Activated CD4-positive, alpha-beta memory T cell treated with anti-CD3 and anti-CD28 coated beads for 36 hours (primary cell): ENCODE measurements at places on chromosomes 3 and 15. TPM values are rescaled to one million over a fixed set of nuclear protein-coding genes. Genes with fewer than 3 reads are reported as not detected.

- no peak for DNase-seq
These were observed 252.7 kb downstream of the TJP1 start for GRCh38 chr15:29569533-29570092.

Gene TMEM207
- not detected for total RNA-seq

Gene CCDC191
- 3.5 TPM for total RNA-seq

Gene IL17RE
- total RNA-seq = 1.9 TPM

- DNase-seq = no peak
These were observed 4.6 kb upstream of the RTP2 start for GRCh38 chr3:187706971-187707370.

GRCh38 chr15:58704155-58704865, 45.2 kb downstream of the ADAM10 start:
- DNase-seq = no peak

DNA sequence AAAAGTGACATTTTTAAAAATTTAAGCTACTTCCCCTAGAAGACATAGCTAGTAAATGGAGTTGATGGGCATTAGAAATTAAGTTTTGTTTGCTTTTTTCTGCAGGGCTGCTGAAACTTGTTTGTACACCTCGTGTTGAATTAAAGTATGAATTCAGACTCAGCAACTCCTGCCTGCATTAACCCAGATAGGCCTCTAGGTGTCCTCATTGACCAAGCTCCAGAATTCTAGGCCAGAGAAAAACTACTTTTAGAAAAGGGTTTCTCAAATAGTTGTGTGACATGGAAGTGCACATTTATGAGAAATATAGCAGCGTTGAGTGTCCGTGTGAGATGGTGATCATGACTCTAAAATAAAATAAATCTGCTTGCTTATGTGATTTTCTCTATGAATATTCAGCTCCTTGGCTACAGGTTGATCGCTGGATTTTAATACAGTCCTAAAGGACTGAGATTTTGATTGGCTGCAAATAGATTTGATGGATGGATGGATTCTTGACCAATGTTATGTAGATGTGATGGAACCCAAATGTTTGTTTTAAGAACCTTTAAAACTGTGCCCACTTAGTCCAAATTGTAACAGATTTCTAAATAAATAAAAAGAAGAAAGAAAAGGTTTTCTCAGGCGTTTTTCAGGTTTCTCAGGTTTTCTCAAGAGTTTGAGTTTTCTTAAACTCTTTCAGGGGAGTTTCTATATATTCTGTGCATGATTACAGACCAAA, 39.4 kb upstream of the LMOD3 start:
- DNase-seq = peak; percentile 35

Gene SOX14
- total RNA-seq = not detected

DNA sequence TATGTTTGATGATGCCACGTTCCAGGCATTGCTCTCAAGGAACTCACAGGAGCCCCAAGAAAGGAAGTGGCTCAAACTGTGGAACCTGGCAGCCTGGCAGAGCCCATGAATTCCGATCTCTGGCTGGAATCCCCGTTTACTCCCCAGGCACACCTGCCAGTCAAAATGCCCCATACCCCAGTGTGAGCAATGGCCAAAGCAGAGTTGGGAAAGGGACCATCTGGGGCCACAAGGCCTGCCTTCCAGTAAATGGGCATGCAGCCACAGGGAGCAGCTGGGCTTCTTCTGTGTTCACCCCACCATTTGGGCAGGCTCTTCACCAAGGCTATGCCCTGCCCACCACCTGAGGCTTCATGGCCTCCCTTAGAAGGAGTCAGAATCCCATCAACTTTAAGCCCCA, 257.0 kb upstream of the GOLGA6L4 start:
- DNase-seq = no peak

- peak; percentile 33 for DNase-seq
These were observed 178.8 kb downstream of the KLHL25 start for GRCh38 chr15:85615930-85616329.

Gene TP63
- total RNA-seq = 0.52 TPM

Gene PCSK6
- 0.24 TPM for total RNA-seq

Gene GOLGA8M
- total RNA-seq = 0.46 TPM

GRCh38 chr3:111472556-111472955, 69.4 kb upstream of the CD96 start:
- no peak for DNase-seq

Gene ROPN1
- total RNA-seq = not detected

Gene SLC38A3
- total RNA-seq = not detected

GRCh38 chr3:45741742-45742460, 52.7 kb downstream of the SACM1L start:
- no peak for DNase-seq

GRCh38 chr15:80607287-80607980, 87.7 kb upstream of the ABHD17C start:
- no peak for DNase-seq

GRCh38 chr15:89167267-89168176, 53.9 kb downstream of the RLBP1 start:
- DNase-seq = peak; percentile 85

Gene LTF
- not detected for total RNA-seq

GRCh38 chr15:88049506-88049905, 207.0 kb downstream of the NTRK3 start:
- DNase-seq = no peak

Gene XRN1
- total RNA-seq = 58.4 TPM

DNA sequence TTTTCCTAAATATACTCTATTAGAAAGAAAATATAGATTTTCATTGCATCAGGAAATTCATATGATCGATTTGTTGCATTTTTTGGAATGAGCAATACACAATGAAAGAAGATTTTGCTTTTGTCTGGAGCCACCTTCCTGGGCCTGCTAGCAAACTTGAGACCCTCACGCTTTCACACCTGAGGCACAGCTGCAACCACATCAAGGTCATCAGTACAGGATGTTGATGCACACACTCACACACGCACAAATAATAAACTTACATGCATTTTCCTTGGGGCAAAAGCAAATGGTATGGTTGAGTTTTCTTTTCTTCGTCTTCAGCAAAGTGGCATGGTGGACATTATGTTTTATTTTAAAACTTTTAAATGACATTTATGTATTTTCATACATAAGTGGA, 64.8 kb upstream of the SATB1 start:
- peak; percentile 30 for DNase-seq

DNA sequence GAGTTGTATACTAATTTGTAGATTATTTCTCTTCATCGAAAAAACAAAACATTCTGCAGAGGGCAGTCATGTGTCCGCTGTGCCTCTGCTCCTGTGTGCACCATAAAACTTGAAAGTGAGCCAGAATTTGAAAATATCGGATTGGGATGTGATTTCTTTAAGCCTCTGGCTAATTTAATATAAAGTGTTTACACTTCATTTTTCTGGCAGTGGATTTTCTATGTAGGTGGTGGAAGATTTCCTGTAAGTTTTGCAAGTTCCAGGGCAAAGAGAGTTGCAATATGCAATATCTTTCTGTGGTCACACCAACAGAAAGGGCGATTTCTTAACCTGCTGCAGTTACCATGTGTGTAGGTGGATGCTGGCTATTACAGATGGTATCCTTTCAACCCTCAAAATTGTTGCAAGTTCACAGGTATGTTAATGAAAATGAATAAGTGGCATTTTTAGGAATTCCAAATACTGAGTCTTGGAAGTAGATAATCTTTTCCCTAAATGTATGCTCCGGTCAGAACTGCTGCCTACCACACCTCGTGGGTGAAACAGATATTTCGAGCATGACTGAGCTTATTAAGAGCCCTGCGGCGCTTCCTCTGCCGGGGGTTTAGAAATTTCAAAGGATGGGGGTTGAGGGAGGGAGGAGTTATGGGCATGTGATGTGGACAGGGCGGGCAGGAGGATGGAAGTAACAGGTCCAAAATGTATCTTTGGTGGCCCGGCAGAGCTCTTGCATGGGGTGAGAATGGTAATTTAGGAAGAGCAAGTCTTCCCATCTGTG, 134.0 kb downstream of the PGPEP1L start:
- DNase-seq = no peak

DNA sequence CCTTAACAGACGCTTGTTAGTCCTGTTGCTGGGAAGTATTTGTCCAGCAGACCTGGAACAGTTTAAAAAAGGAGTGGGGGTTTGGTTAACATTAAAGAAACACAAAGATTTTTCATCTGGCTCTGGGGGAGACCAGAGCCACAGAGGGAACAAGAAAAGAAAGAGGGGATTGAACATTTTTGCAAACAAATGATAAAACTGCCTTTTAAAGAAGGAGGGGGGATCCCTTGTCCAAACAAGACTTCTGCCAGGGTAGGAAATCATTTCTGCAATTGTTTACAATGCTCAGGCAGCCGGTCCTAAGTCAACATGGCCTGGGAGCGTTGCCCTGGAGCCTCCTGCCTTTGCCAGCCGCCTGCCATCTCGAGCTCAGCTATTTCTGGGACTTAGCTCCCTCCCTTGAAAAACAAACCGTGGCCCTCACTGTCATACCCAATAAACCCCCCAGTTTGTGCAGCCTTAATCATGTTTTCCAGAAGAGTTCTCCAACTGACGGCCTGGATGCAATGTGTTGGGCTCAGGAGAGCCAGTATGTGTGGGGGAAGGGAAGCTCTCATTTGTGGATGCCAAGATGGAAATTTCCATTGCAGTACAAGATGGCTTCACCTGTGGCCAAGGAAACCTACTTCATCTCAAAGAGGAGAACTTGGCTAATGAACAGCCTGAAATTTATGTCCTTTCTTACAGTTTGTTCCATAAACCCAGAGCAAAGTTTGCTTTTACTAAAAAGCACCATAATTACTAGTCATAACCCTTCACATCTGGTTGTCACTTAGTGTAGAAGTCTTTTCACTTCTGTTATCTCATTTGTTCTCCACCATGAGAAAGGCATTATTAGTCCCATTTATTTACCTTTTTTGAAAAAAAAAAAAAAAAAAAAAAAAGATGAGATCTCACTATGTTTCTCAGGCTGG, 75.9 kb upstream of the RNU6-1 start:
- DNase-seq = no peak

Gene GABRG3
- not detected for total RNA-seq

Gene JAGN1
- total RNA-seq = 25.0 TPM

GRCh38 chr3:7684182-7684715, 817.4 kb upstream of the LMCD1 start:
- no peak for DNase-seq

Gene PLSCR2
- not detected for total RNA-seq

DNA sequence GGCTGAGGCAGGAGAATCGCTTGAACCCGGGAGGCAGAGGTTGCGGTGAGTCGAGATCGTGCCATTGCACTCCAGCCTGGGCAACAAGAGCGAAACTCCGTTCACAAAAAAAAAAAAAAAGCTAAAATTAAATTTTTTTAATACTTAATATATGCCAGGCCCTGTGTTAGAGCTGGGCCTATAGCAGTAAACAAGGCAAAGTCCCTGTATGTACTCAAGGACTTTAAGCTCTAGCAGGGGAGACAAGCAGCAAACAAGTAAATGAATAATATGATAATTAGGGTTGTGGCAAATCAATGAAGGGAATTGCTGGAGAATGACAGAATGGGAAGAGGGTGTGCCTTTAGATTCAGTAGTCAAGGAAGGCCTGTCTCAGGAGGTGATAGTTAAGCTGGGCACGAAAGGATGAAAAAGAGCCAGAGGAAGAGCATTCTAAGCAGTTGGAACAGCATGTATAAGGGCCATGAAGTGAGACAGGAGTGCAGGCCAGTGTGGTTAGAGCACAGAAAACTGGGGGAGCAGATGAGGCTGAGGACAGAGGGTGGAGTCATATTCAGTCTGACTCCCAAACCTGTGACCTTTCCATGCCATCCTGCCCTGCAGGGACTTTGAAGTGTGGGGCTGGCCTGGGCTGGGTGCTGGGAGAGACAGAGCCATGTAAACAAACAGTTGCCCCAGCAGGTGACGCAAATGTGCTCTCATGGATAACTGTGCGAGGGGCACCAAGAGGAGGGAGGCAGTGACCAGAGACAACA, 6.6 kb upstream of the RAF1 start:
- DNase-seq = no peak

- DNase-seq = no peak
These were observed 184.5 kb downstream of the USP13 start for GRCh38 chr3:179837374-179837773.

DNA sequence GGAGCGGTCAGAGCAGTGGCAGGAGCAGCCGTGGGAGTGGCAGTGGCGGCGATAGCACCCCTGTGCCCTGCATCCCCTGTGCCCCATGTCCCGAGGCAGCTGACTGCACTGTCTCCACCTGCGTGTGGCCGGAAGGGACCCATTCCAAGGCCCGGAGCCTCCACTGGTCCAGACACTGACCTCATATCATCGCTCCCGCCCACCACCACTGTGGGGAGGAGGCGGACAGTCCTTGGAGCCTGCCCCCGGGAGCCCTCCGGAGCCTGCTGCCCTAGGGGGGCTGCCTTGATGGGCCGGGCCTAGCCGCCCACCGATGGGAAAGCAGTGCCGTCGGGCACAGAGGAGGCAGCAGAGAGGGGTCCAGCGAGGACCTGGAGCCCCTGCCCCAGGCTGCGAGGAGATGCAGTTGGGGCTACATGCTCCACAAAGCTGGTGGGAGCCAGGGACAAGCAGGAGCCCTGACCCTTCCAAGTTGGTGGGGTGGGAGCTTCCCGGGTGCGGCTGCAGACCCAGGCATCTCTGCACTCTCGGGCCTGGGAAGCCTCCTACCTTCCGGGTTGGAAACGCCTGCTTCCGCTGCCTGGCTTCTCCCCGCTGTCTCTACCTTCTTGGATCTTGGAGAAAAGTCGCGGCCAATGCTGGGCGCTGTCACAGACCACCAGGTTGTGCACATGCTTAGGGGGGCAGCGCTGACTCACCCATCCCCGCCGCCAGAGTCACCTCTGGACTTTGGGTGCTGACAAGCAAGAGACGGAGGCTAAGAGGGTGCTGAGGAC, 283.2 kb upstream of the ROBO1 start:
- no peak for DNase-seq

DNA sequence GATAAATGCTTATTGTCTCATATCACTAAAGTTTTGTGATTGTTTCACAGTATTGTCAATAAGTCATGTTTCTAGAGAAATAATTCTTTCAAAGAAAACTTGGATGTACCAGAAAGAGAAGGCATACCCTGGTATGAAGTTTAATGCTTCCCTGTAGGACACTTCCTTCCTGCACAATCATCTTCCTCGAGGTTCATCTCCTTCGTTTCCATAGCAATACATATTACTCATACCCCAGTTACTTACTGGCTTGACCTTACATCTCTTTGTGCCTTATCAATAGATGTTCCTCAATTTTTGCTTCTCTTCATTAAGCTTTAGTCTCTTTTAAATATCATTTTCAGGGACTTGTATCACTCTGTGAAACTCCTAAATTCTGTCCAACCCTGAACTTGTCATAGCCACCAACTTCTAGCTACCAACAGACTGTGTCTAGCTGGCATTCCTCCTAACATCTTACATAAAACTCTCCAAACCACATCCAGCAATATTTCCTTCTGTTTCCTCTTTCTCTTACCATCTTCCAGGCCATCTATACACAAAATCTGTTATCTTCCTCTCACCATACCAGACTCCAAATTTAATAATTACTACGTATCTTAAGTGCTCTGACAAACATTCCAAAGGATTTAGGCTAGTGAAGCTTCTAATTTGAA, 134.3 kb downstream of the GADL1 start:
- DNase-seq = no peak

Gene RETNLB
- total RNA-seq = not detected

GRCh38 chr15:48449734-48450133, 118.5 kb downstream of the DUT start:
- no peak for DNase-seq

Gene DNASE1L3
- not detected for total RNA-seq
